ENCODE measurements at places on chromosomes 3 and 15.

- DNase-seq = no peak
Observed at GRCh38 chr15:66884661-66885237, 180.7 kb upstream of the SMAD3 start.

- DNase-seq = no peak
Observed at GRCh38 chr3:182284793-182285192, 508.5 kb upstream of the ATP11B start.

DNA sequence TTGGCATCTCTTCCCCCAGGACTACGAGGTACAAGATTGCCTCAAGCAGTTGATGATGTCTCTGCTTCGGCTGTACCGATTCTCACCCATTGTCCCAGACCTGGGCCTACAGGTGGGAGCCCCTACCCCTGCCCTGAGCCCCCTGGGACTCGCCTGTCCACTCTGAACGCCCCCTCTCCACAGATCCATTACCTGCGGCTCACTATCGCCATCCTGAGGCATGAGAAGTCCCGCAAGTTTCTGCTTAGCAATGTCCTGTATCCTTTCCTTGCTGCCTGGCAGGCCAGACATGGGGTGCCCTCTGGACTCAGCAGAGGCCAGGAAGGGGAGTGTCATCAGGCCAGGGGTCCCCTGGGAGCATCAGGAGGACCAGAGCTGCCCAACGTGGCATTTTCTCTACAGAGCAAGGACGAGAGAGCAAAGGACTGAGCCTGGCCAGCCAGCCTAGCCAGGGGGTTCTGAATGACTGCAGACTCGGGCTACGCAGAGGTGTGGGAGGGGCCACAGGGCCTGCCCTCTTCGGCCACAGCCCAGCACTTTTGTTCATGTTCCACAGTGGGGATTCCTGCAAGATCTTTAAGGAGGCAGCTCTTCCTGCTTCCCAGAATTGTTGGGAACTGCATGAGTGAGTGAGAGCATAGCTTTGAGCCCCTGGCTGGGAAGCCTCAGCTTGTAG is 11.2 kb downstream of the RNF123 start:
- DNase-seq = no peak

GRCh38 chr3:57464011-57464410 is 80.1 kb downstream of the DNAH12 start:
- DNase-seq = no peak

DNA sequence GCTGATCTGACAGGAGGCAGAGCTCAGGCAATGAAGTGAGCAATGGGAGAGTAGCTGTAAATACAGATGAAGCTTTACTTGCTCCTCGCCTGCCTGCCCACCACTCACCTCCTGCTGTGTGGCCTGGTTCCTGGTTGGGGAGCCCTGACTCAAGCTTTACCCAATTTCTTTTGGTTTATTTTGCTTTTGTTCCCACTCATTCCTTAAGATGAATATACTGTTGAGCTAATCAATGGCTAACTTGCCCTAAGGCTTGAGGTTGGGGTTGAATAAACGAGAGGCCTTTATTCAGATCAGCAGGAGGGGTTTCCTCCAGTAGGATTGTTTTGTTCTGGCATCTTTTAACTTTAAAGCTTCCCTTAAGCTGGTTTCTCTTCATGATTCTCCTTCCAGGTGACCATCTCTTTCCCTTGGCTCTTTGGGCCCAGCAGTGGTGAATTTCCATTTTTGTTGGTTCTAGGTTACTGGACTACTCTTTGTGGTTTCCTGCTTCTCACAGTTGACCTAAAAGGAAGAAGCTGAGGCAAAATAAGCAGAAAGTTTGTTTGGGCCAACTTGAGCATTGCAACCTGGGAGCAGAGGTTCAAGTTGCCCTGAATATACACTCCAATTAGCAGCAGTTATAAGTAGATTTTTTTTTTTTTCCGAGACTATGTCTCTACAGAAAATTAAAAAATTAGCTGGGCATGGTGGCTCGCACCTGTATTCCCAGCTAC is 44.4 kb downstream of the STARD9 start:
- DNase-seq = no peak

DNA sequence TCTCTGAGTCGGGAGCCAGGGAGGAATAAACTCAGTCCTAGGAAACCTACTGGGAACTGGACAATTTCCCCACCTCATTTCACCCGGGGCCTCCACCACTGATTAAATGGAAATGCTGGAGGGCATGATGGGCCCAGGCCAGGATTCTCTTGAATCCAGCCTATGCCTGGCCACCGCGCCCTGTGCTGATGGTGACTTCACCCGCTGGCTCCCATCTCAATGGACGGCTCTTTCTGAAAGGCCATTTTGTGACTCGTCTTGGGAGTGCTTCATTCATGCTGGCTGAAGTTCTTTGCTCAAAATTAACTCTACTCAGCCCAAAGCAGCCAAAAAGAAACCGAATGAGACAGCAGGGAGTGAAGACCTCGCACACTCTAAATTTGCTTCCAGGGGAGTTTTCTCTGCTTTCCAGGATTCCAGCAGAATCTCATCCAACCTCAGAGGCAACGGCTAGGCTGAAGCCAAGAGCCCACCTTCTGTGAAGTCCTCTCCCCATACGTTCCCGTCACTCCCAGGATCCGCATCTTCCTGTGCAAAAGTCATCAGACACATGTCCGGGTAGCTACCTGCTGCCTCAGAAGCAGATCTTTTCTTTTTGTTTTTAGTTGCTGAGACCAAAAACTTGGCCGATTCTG is 266.0 kb upstream of the ICE2 start:
- DNase-seq = no peak

- DNase-seq = no peak
Observed at GRCh38 chr3:111831840-111832239, 27.2 kb upstream of the PHLDB2 start.

- DNase-seq = no peak
Observed at GRCh38 chr3:28841441-28841840, 439.4 kb upstream of the RBMS3 start.

GRCh38 chr3:68207327-68207726 is 552.9 kb upstream of the SUCLG2 start:
- no peak for DNase-seq

DNA sequence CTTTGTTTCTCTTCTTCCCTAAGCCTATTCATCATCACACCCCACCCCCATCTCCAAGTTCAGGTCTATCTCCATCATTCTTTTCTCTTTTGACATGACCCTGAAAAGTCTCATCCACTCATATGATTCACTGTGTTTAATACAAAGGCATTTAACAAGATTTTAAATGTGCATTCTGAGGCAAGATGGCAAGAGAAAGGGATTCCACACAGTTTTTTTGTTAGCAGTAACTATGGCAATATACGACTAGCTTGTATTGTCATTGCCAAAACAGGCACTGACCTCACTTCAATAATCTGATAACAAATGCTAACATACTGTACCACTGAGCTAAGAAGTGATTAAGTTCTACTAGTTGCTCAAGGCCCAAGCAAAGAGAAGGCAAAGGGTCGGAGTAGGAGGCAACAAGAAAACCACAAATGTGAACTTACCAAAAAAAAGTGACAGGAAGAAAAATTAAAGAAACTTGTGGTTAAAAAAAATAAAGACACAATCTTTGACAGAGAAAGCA is 53.2 kb downstream of the FBN1 start:
- DNase-seq = no peak

All from WERI-Rb-1 (cell line).